Adipocyte (in vitro differentiated cells): ENCODE measurements at places on chromosomes 12 and 14.

GRCh38 chr12:70853326-70853725, 67.2 kb downstream of the PTPRR start:
- DNase-seq, result peak; percentile 82

DNA sequence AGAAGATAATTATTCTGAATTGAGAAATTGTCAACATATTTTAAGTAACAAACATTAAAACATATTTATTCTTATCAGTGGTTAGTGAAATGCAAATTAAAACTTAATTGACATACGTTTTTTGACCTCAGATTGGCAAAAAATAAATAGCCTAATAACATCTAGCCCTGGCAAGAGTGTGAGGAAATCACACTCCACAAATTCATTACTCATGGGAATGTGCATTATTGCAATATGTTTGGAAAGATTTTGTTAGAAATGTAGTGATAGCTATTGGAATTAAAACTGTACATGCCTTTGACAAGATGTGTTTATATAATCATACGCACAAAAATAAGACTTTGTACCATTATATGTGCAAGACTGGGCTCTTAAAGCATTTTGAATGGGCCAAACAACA, 168.6 kb downstream of the KITLG start:
- DNase-seq, result no peak

- DNase-seq, result peak; percentile 78
Measured at GRCh38 chr12:19643635-19644034, 204.3 kb downstream of the AEBP2 start.

DNA sequence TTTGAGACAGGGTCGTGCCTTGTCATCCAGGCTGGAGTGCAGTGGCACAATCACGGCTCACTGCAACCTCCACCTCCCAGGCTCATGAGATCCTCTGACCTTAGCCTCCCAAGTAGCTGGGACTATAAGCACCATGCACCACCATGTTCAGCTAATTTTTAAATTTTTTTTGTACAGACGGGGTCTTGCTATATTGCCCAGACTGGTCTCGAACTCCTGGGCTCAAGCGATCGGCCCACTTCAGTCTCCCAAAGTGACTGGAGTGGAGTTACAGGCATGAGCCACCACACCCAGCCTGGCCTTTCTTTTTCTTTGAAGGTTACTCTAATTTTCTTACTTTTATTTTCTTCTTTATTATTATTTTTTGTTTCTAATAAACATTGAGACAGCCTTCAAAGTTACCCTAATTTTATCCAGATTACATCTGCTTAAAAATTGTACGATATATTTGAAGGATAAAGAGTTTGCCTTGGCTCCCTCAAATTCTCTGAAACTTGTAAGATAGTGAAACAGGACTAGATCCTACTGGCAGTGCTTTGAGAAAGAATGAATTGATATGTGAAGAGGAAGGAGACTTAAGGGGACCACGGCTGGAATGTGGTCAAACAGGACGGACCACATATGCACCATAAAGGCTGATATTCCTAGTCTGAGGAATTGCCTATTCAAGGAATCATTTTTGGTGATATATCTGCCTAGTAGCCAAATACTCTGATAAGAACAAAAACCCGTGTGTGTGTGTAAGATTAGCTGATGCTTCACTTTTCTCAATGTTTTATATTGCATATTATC, 14.1 kb upstream of the SINHCAF start:
- DNase-seq, result no peak

GRCh38 chr12:57771236-57771872, 551 bp downstream of the METTL1 start:
- DNase-seq, result peak; percentile 97

GRCh38 chr12:14846876-14847580, 3.7 kb upstream of the ART4 start:
- no peak for DNase-seq

GRCh38 chr12:57098546-57098945, 9.6 kb downstream of the NAB2 start:
- no peak for DNase-seq

- DNase-seq, result no peak
Measured at GRCh38 chr14:100215330-100215885, 23.5 kb upstream of the YY1 start.

- no peak for DNase-seq
Measured at GRCh38 chr12:115588131-115588530, 689.4 kb downstream of the MED13L start.

DNA sequence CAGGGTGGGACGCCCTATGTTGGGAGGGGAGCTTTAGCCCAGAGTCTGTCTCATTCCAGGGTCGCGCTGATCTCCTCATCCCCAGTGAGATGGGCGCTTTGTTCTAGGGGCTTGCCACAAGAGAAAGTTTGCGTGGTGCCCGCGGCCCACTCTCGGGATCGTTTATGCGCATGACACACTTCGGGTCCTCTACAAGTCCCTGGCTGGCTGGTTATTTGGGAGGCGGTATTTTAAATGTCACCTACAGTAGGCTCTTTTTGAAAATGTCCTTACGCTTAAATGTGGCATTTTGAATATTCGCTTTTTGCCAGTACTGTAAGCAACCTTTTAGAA, 541 bp downstream of the GOLT1B start:
- peak; percentile 75 for DNase-seq

DNA sequence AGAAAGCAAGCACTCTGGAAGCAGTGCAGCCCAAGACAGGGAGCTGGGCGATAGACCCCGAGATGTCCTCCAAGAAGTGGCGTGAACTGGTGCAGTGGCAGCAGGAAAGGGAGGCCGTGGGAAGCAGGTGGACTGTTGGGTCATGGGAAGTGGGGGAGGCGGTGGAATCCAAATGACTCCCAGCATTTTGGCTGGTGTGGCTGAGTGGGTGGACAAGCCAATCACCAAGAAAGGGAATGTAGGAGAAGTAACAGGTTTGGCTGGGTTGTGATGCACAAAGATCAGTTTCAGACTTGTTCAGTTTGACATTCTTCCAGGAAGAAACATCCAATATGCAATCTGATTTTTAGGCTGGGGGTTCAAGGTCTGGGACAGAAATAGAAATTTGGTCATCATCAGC, 46.0 kb upstream of the KTN1 start:
- no peak for DNase-seq

GRCh38 chr12:51373187-51373586, 18.0 kb downstream of the GALNT6 start:
- no peak for DNase-seq

- DNase-seq, result no peak
Measured at GRCh38 chr12:94621662-94622359, 28.5 kb downstream of the TMCC3 start.

DNA sequence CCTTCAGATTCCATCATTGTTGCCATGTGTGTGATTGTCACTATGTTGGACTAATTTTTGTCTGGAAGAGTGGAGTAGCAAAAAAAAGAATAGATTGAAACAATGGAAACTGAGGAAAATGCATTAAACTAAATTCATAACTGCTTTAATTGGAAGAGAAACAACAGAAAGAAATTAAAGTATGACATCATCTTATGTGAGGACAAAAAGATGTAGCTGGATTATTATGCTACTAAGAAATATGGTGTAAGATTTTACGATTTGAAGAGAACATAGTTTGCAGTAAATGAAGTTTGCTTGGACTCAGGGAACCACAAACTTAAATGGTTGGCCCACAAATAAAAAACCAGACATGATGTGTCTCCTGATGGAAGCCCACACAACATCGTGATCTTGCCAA, 76.8 kb downstream of the PRKCH start:
- no peak for DNase-seq

DNA sequence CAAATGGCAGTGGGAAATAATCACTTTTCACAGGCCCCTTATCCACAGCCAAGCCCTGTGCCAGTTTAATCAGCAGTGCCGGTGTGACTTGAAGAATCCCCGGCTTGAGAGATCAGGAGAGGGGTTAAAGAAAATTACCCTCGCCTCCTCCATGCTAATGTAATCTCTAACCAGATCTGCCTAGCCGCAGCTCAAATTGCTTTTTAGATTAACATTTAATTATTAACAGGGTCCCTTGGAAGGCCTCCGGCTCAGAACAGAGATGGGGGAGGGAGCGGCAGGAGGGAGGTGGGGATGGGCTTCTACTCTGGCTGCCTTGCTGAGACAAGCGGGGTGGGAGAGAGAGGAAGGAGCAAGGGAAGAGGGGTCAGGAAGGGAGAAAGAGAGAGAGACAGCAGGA, 24.0 kb downstream of the FAM222A start:
- DNase-seq, result no peak

GRCh38 chr14:60092526-60092920, 800 bp downstream of the PCNX4 start:
- peak; percentile 77 for DNase-seq

DNA sequence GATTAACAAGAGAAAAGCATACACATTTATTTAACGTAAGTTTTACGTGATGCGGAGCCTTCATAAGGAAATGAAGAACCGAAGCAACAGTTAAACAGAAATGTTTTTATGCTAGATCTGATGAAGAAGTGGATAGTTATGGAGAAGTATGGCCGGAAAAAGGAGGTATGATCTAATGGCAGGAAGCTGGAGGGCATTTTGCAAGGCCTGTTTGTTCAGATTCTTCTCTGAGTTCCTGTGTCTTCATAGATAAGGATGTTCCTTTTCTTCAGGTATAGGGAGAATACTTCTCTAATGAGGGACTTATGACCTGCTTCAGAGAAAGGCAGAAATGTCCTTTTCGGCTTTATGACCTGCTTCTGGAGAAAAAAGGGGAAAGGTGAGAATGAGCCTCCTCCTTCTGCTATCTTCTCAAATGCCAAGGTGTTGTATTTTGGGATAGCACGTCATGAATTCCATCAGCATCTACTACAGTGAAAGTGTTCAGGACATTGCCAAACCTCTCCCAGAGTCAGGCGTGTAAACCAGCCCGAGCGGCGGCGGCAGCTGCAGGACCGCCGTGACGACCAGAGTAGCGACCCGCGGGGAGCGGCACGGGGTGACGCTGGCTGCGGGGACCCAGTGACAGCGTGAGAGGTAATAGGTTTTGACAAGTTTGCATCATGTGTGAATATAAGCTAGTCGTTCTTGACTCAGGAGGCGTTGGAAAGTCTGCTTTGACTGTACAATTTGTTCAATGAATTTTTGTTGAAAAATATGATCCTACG, 33.7 kb upstream of the SGPP1 start:
- DNase-seq, result no peak

DNA sequence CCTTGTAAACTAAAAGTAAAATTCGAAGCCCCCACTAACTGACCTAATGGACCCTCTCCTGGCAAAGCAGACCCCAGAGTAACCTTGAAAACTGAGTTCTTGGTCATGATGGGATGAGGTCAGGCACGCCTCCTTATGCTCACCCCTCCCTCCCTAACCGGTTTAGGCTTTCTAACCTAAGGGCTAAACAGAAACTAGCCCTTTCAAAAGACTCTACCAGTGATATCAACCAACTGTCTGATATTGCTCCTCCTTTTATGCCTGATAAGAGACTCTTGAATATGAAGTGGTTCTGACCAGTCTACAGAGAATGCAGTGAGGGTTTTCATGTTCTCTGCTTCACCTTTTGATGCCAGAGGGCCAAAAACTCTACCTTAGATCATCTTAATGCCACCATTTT, 4.8 kb upstream of the LPCAT3 start:
- no peak for DNase-seq

DNA sequence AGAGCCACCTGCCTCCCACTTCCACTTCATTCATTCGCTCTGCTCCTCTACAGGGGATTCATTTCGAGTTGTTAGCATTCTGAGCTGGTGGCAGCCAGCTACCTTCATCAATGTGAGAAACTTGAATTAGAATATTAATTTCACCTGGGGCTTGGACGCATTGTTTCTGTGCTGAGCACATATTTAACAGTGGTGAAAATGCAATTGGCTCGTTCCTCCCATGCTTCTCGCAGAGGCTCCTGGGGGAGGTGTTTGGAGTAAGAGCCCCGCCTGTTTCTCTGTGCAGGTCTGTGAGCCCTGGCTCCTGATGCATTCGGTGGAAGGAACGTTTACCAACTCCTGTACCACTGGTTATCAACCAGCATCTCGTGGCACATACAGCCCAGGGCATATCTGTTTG, 141.5 kb downstream of the AACS start:
- no peak for DNase-seq

DNA sequence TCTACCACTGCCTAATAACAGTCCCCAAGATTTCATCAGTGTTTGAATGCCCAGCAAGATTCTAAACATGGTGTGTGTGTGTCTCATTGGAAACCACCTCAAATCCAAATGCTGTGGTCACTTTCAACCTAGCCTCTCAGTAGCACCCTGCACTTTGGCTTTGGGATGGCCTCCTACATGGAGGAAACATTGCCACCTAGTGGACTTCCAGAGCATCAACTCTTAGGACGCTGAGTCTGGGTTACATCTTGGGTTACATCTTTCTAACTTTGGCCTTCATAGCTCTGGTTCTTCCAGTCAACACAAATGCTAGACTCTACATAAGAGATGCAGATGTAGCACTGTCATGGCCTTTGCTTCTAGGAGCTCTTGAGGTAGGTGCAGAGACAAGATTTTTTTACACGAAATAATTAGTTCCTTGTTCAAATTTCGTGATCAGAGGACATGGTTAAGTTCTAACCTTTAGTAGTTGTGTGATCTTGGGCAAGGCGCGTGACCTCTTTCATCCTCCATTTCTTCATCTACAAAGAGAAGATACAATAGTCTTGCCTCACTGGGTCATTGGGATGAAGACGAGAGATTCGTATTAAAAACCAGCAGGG, 113.5 kb upstream of the VASH1 start:
- DNase-seq, result peak; percentile 73

DNA sequence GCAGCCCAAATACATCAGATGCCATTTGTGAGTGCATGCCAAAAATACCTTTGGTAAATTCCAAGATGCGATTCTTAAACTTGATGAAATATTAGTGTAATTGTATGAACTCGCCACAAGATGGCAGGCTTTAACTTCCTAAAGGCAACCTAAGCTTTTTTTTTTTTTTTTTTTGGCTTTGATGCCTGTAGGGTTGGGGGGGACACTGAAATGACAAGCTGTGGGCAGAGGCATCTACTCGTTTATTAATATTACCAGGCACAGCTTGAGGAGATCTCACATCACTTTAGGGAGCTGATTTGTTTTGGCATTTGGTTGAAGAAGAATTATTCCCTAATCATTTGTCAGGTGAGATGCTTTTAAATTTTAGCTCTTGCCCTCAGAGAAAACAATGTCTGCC, 126.7 kb upstream of the CCDC196 start:
- DNase-seq, result peak; percentile 83

GRCh38 chr12:132300789-132301722, 28.3 kb downstream of the GALNT9 start:
- DNase-seq, result no peak

DNA sequence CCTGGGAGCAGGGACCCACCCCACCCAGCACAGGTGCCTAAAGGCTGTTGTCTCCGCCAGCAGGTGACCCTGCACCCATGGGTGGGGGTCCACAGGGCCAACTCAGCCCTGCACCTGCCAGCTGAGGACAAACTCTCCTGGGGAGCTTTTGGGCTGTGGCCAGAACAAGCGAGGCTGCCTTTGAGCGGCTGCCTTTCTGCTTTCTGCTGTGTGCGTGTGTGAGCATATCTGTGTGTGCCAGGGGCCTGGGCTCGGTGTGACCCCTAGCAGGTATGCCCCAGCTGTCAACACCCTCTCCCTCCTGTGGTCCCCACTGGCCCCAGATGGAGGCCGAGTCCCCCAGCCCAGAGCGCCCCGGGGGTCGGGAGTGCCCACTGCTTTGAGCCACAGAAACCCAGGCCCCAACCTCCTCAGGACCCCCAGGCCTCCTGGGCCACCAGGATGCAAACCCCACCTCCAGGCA, 25.9 kb upstream of the GPR132 start:
- DNase-seq, result no peak
